ENCODE measurements at places on chromosomes 3 and 15.

DNA sequence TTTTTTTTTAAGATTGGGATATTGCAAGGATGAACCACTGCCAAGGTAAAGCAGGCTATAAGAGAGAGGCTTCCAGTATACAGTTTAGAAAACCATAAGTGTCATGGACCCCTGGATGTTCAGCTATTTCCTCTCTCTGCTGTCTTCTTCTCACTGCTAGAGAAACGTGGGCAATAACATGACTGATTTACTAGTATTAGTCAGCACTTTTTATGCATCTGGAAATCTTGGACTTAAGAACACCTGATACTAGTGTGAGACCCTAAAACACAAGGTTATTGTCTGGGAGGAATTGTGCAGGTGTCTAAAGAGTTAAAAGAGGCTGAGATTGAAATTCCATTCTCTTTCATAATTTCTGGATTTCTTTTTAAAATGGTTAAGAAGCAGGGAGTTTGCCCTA is 460.6 kb upstream of the MCTP2 start:
- no peak for DNase-seq

DNA sequence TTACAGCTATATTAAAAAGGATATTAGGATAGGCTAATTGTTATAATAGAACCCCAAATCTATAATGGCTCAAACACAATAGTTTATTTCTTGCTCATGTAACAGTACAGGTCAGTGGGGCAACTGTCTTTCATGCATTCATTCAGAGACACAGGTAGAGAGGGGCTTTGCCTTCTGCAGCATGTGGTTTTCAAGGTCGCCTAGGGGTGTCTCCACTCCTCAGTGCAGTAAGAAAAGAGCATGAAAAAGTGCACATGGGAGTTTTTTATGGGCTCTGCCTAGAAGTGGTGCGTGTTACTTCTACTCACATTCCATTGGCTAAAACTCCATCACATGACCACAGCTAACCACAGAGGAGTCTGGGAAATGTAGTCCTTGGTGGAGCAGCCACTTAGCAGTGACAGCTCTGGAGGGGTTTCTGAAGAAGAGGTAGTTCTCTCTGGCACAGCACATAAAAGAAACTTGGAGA is 1.8 kb downstream of the ZBTB38 start:
- DNase-seq: peak; percentile 13

DNA sequence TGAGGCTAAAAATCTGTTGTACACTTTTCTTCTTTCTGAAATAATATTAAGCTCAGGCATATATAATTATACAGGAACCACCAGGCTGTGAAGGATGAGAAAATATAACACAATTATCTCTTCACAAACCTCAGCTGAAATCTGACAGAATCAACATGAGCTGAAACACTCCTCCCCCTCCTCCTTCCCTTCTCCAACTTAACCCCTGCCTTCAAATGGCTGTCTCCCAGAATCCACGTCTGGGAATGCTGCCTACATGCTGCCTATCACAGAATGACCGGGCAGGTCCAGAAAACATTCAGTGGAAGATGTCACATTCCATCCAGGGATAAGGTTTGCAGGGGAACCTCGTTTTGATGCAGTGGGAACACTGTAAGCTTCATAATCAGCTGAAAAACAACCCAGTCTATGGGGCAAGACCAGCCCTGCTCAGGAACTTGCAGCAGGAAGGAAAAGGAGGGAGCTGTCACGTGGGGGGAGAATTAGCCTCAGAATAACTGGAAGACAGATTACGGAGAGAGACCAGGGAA is 44.0 kb upstream of the SEMA6D start:
- DNase-seq: no peak

- peak; percentile 61 for DNase-seq
These were observed 24.9 kb upstream of the SIAH2 start for GRCh38 chr3:150787741-150788370.

- DNase-seq: no peak
These were observed 12.7 kb downstream of the IGDCC4 start for GRCh38 chr15:65410036-65410435.

DNA sequence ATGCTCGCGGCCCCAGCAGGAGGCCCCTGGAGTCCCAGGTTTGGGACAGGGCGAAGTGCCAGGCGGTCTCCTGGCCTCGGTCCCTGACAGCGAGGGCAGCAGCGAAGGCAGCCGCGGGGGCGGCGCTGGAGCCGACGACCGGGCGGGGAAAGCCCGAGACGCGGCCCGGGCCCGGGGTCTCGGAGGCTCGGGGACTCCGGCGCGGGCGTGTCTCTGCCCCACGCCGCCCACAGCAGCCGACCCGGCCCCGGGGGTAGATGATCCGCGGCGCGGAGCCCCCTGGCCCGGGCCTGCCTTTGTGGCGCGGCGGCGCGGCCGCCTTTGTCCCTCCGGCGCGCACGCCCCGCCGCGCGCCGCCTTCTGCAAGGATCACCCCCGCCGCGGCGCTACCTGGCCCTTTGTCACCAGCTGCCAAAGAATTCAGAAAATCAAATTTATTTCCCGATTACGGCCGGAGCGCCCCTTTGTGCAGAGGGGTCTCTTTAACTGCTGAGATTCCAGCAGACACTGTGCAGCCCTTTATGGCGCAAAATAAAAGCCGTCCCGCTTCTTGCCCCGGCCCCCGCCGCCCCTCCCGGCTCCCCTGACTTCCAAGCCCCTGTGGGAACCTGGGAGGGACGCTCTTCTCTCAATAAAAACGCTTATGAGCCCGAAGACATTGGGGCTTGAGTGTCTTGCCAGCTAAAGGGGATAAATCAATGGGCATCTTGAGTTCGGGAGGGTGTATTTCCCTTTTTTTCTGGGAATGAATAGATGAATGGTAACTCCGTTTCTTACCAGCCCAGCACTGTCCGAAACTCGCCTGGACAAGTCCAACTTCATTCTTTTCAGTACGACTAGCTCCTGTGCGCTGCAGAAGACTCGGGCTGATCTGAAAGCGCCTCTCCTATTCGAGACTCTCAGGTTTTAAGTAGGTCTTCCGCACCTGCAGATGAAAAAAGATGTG is 68.4 kb downstream of the HES1 start:
- DNase-seq: no peak

GRCh38 chr15:57618325-57618724 is 26.6 kb downstream of the MYZAP start:
- DNase-seq: no peak

All from stimulated activated CD8-positive, alpha-beta memory T cell treated with anti-CD3 and anti-CD28 coated beads, Interleukin-4, amount 100 ng/mL, for 4 hours (primary cell).